ENCODE measurements at places on chromosomes 1 and 21. TPM values are rescaled to one million over a fixed set of nuclear protein-coding genes. Genes with fewer than 3 reads are reported as not detected.

Gene NEK2
- not detected for total RNA-seq

DNA sequence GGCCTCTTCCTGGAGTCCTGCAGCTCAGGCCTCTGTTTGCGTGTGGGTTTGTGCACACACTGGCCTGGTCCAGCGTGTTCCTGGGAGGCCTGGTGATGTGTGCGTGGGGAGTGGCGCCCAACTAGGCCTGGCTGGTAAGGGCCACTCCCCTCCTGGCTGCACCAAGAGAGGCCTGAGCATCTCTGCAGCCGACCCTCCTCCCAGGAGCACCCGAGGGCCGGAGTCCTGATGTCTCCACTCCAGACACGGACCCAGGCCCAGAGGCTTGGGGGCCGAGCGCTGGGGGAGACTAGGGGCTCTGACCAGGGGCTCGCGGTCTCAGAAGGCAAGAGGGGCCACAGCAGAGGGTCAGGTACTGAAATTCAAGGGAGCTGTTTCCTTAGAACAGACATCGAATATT lies 33.3 kb downstream of the MORN1 start:
- no peak overlapping the region for H3K4me3 ChIP-seq
- no peaks in the 10 kb centered on the region for H3K4me1 ChIP-seq
- peak; percentile 4 for DNase-seq
- no peak overlapping the region for H3K27ac ChIP-seq
- no peaks in the 10 kb centered on the region for H3K27me3 ChIP-seq

- no peak for DNase-seq
- no peaks in the 10 kb centered on the region for H3K36me3 ChIP-seq
- no peaks in the 10 kb centered on the region for H3K4me1 ChIP-seq
- H3K4me3 ChIP-seq = no peak overlapping the region
- H3K27me3 ChIP-seq = peaks cover 5% of the 10 kb centered on the region
Measured at GRCh38 chr21:38688068-38688467, 117.7 kb upstream of the ETS2 start.

DNA sequence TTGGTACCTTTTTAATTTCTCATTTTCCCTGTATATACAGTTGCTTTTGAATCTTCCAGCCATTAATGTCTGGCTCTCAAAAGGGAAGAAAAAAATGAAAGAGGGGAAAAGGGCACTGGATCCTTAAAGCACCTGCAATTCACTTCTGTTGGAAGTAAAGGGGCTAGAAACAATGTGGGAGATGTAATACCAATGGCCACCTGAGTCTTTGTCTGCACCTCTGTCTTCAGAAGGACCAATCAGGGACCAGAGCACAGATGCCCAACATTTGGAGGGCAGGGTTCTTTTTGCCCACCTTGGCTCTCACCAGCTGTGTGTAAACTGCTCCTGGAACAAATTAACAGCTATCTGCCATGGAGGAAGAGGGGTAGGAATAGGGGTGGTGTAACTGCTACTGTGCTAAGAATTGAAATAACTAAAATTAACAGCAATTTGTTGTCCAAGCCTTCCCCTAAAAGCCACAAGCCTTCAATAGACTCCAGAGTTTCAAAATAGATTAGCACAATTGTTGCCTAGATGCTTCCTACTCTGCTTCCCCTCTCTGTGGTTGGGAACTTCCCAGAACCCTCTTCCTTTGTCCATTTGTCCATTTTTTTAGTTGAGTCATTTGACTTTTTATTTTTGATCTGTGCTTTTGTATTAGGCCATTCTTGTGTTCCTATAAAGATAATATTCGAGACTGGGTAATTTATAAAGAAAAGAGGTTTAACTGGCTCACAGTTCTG lies 11.5 kb upstream of the LRRC8B start:
- no peaks in the 10 kb centered on the region for H3K36me3 ChIP-seq
- H3K4me3 ChIP-seq = no peak overlapping the region
- H3K4me1 ChIP-seq = peaks cover 13% of the 10 kb centered on the region
- no peak for DNase-seq
- H3K27me3 ChIP-seq = peaks cover 1% of the 10 kb centered on the region

DNA sequence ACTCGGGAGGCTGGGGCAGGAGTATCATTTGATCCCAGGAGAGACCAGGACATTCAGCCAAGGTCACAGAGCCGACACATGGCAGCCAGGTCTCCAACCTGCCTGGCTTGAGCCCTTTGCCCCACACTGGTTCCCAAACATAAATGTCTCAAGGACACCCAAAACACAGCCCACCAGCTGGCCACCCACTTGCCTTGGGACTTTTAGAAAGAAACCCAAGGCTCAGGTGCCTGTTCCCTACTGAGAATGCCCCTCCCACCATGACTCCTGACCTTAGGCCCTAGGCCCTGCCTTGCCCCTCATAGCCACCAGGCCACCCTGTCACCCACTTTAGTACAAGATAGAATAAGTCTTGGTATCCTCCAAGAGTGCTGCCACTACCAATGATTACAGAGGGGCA lies 41.9 kb upstream of the LRP8 start:
- no peaks in the 10 kb centered on the region for H3K27me3 ChIP-seq
- no peak for DNase-seq
- H3K27ac ChIP-seq = no peak overlapping the region
- no peaks in the 10 kb centered on the region for H3K36me3 ChIP-seq
- no peaks in the 10 kb centered on the region for H3K4me1 ChIP-seq

Gene C1orf94
- not detected for total RNA-seq

Gene BATF3
- 0.60 TPM for total RNA-seq

- no peak overlapping the region for H3K27ac ChIP-seq
- H3K36me3 ChIP-seq = no peaks in the 10 kb centered on the region
- no peaks in the 10 kb centered on the region for H3K4me1 ChIP-seq
- DNase-seq = no peak
Measured at GRCh38 chr1:6904476-6905170, 119.4 kb downstream of the CAMTA1 start.

Gene C1QC
- 24.2 TPM for total RNA-seq

DNA sequence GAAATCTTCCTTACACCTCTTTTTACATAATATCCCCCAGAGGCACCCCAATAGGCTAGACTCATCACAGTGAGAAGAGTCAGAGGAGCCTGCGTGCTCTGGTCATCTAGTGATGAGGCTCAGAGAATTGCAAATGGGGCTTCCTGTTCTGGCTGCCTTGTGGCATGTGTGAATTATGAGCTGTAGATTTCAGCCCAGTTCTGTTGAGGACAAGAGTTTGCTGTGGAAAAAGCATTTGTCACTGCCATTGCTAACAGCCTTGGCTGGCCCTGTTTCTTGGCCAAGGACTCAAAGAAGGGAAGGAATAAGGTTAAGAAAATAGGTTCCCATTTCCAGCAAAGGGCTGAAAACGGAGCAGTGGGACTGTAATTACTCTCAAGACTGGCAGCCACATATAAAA lies 30.7 kb downstream of the MRAP start:
- H3K4me3 ChIP-seq = no peak overlapping the region
- H3K36me3 ChIP-seq = no peaks in the 10 kb centered on the region
- H3K27ac ChIP-seq = peak overlapping the region; percentile 54
- H3K27me3 ChIP-seq = no peaks in the 10 kb centered on the region
- peaks cover 7% of the 10 kb centered on the region for H3K4me1 ChIP-seq

- H3K27ac ChIP-seq = no peak overlapping the region
- H3K27me3 ChIP-seq = no peaks in the 10 kb centered on the region
- H3K4me1 ChIP-seq = no peaks in the 10 kb centered on the region
Measured at GRCh38 chr1:54135436-54136120, 17.2 kb downstream of the CDCP2 start.

DNA sequence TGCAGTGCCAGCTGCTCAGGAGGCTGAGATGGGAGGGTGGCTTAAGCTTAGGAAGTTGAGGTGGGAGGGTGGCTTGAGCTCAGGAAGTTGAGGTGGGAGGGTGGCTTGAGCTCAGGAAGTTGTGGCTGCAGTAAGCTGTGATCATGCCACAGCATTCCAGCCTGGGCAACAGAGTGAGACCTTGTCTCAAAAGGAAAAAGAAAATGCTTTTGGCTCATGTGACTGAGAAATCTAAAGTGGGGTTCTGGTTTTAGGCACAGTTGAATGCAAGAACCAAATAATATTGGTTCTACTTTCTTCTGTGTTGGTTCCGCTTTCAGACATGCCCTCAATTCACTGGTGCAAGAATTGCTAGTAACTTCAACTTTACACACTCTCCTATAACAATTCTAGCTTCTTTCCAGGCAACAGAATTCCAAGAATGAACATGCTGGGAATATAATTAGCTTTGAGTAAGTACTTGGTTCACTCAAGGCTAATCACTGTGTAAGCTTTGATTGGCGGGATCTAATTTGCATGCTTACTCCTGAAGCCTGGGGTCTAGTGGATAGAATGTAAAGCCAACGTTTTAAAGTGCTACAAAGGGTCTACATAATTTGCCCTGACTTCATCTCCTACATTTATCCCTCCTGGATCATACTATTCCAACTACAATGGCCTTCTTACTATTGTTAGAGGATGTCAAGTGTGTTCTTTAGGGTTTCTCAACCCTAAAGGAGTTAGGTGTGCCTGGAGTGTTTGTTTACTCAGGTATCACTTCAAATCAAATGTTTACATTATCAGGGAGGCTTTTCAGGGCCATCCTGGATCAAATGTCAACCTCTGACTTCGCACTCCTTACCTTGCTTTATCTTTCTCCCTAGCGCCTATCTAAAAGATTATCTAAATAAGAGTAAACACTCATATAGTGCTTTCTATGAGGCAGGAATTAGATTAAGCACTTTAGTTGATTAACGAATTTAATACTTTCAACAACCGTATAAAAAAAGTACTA lies 115.1 kb downstream of the SLC16A1 start:
- no peak overlapping the region for H3K4me3 ChIP-seq
- no peaks in the 10 kb centered on the region for H3K36me3 ChIP-seq
- no peak for DNase-seq
- no peaks in the 10 kb centered on the region for H3K27me3 ChIP-seq
- H3K4me1 ChIP-seq = no peaks in the 10 kb centered on the region

GRCh38 chr1:210692796-210693195 lies 364.1 kb downstream of the HHAT start:
- no peaks in the 10 kb centered on the region for H3K36me3 ChIP-seq
- H3K27me3 ChIP-seq = no peaks in the 10 kb centered on the region
- no peaks in the 10 kb centered on the region for H3K4me1 ChIP-seq
- DNase-seq = no peak
- no peak overlapping the region for H3K4me3 ChIP-seq

Gene RGS8
- total RNA-seq = not detected

DNA sequence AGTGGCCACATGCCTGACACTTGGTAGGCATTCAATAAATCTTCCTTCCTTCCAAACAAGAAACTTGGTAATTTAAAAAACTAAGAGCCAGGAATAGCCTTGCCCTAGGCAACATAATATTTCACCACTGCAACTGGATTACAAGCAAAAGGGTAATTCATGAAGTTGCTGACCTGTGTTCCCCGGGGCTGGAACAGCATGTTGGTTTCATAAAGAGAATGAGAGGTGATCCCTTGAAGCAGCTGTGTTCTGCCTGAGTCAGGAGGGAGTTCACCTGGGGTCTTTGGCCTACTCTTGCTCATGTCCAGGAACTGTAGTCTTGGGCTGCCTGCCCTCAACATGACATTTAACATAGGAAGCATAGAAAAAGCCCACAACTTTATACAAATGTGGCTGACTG lies 329.0 kb upstream of the DAB1 start:
- peak overlapping the region; percentile 19 for H3K27ac ChIP-seq
- peaks cover 4% of the 10 kb centered on the region for H3K27me3 ChIP-seq
- peak; percentile 9 for DNase-seq
- H3K36me3 ChIP-seq = no peaks in the 10 kb centered on the region
- H3K4me1 ChIP-seq = peaks cover 12% of the 10 kb centered on the region
- H3K4me3 ChIP-seq = no peak overlapping the region

- H3K27me3 ChIP-seq = no peaks in the 10 kb centered on the region
- no peak for DNase-seq
- peaks cover 5% of the 10 kb centered on the region for H3K4me1 ChIP-seq
- H3K27ac ChIP-seq = no peak overlapping the region
- no peak overlapping the region for H3K4me3 ChIP-seq
Measured at GRCh38 chr1:22805672-22806038, 95.0 kb downstream of the EPHB2 start.

- no peaks in the 10 kb centered on the region for H3K4me1 ChIP-seq
- H3K4me3 ChIP-seq = no peak overlapping the region
- no peaks in the 10 kb centered on the region for H3K36me3 ChIP-seq
- no peaks in the 10 kb centered on the region for H3K27me3 ChIP-seq
Measured at GRCh38 chr1:238242181-238242580, 351.5 kb upstream of the ZP4 start.

DNA sequence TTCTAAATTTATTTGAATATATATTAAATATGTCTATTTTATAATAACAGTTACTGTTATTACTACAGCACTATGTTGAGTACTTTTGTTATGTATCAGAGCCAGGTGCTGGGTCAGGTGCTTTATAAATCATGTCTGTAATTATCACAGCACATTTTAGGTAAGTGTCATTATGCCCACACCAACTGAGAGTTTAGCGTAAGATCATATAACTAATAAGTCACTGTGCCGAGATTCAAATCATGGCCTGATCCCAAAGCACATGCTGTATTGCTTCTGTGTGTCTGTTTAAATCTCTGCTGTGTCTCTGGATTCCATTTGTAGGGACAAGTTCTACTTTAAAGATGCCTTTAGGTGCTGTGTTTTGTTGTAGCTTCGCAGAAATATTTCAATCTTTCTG lies 1.9 kb downstream of the GPSM2 start:
- H3K4me1 ChIP-seq = peaks cover 21% of the 10 kb centered on the region
- DNase-seq = no peak
- H3K27ac ChIP-seq = peak overlapping the region; percentile 80
- no peaks in the 10 kb centered on the region for H3K36me3 ChIP-seq

Gene OR2T2
- total RNA-seq = not detected

Gene OR10J1
- not detected for total RNA-seq

GRCh38 chr21:23574932-23575331 lies 2032.3 kb downstream of the MRPL39 start:
- no peak overlapping the region for H3K4me3 ChIP-seq
- no peaks in the 10 kb centered on the region for H3K27me3 ChIP-seq
- H3K36me3 ChIP-seq = no peaks in the 10 kb centered on the region

Gene KCNJ15
- 1.0 TPM for total RNA-seq

DNA sequence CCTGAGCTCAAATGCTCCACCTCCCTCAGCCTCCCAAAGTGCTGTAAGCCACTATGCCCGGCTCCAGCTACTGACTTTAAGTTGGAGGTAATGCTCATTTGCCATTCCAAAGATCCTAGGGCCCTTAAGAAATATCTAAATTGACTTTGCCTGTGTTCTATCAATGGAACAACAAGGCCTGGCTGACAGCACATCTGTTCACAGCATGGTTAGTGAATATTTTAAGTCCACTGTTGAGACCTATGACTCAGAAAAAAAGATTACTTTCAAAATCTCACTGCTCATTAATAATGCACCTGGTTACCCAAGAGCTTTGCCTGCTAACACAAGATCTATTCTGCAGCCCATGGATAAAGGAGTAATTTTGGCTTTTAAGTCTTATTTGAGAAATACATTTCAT lies 3.5 kb upstream of the SSX2IP start:
- no peak overlapping the region for H3K27ac ChIP-seq
- no peak overlapping the region for H3K4me3 ChIP-seq
- peaks cover 8% of the 10 kb centered on the region for H3K4me1 ChIP-seq
- H3K27me3 ChIP-seq = no peaks in the 10 kb centered on the region

GRCh38 chr1:150927624-150928023 lies 1.5 kb downstream of the SETDB1 start:
- no peak for DNase-seq
- H3K36me3 ChIP-seq = peaks cover 7% of the 10 kb centered on the region
- H3K4me1 ChIP-seq = peaks cover 16% of the 10 kb centered on the region
- no peak overlapping the region for H3K4me3 ChIP-seq
